ENCODE measurements at places on chromosomes 7 and 10. TPM values are rescaled to one million over a fixed set of nuclear protein-coding genes. Genes with fewer than 3 reads are reported as not detected.

DNA sequence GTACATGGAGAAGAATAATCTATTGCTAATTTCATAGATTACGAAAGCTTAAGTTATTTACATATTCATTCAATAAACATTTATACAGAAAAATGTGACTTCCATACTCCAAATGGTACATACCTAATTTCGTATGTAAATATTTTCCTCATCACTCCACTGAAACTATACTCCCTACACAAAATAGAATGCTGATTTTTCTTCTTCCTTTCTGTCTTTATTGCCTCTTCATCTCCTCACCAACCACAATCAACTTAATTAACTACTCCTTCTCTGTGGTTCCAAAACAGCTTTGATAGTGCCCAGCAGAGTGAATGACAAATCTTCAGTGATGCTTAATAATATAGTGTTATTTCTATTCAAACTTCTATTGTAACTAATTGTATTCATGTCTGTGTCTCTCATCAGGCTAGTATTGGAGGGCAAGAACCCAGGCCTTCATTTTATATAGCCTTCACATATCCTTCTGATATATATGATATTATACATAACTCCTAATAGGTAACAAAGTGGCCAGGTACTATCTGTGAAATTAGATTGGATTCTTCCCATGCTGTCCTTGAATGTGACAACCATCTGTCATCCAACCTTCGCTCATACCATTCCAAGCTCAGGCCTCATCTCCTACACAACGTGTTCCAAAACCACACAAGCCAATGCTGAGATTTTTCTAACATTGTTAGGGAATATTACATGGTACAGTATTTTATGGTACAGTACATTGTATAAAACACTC, 5.3 kb downstream of the ITGB1 start:
- DNase-seq = no peak
- peak overlapping the region; percentile 75 for H3K4me3 ChIP-seq
- H3K27me3 ChIP-seq = no peaks in the 10 kb centered on the region
- H3K4me1 ChIP-seq = peaks cover 77% of the 10 kb centered on the region
- peaks cover 57% of the 10 kb centered on the region for H3K36me3 ChIP-seq

DNA sequence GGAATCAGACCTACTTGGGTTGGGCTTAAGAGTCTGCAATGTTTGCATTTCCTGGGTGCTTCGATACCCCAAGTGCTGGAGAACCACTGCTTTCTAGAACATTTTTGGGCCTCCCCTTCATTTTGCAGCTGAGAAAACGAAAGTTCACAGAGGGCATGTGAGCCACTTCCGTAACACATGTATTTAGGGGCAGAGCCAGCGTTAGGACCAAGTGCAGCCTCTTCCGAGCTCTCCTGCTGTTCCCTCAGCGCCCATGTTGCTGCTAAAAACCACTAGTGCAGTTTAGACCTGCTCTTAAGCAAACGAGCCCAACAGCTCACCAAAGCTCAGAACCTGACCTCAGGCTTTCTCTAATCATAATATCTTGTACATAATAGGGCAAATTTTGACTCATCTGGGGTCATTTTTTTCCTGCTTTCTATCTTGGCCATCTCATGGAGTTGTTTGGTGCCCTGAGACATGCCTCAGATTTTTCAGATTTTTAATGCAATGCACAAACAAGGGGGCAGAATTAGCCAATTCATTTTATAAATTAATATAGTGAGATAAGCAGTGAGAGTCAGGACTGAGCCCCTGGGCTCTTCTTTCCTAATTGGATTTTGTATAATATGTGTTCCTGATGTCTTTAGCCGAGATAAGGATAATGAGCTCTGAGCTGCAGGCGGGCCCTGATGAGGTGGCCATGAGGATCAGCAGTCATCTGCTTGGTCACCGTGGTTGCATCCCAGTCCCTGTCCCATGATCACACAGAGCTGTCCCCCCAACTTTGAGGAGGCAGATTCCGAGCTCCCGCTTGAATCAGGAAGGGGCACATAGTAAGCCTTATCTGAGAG, 12.9 kb downstream of the BAG3 start:
- H3K4me3 ChIP-seq = peak overlapping the region; percentile 67
- DNase-seq = peak; percentile 72

DNA sequence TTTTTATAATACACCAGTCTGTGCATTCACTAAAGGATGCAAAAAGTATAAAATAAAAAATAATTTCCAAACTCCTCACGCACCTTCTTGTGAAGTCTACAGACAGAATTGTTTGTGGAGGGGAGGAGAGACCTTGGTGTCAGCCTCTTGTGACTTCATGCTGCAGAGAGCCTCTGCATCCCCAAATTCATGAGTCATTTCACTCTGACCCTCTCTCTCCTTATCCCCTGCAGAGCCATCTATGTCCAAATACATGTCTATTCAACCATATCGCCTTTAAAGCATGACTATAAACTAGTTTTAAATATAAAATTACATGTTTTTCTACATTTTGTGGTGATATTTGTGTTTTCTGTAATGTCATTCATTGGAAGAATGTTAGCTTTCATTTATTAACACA, 6.0 kb downstream of the CREB5 start:
- H3K27ac ChIP-seq = no peak overlapping the region
- H3K27me3 ChIP-seq = peaks cover 22% of the 10 kb centered on the region
- no peaks in the 10 kb centered on the region for H3K36me3 ChIP-seq
- DNase-seq = no peak

GRCh38 chr7:42922017-42922753, 9.8 kb downstream of the PSMA2 start:
- H3K36me3 ChIP-seq = peaks cover 78% of the 10 kb centered on the region
- DNase-seq = no peak
- no peaks in the 10 kb centered on the region for H3K27me3 ChIP-seq
- H3K4me3 ChIP-seq = no peak overlapping the region
- H3K27ac ChIP-seq = no peak overlapping the region
- H3K4me1 ChIP-seq = peaks cover 26% of the 10 kb centered on the region

DNA sequence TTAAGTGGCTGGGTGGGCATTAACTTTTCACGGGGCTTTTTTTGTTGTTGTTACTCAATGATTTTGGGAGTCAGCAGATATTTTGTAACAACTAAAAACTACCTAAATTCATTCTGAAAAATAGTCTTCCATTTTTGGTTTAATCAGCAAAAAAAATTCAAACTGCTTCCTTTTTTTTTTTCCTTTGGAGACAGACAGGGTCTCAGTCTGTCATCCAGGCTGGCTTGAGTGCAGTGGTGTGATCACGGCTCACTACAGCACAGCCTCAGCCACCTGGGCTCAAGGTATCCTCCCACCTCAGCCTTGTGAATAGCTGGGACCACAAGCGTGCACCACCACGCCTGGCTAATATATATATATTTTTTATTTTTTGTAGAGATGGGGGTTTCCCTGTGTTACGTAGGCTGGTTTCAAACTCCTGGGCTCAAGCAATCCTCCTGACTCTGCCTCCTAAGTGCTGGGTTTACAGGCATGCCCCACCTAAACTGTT, 36.5 kb downstream of the SKIDA1 start:
- no peak for DNase-seq
- H3K27me3 ChIP-seq = peaks cover 31% of the 10 kb centered on the region
- H3K36me3 ChIP-seq = no peaks in the 10 kb centered on the region
- H3K4me1 ChIP-seq = peaks cover 4% of the 10 kb centered on the region

DNA sequence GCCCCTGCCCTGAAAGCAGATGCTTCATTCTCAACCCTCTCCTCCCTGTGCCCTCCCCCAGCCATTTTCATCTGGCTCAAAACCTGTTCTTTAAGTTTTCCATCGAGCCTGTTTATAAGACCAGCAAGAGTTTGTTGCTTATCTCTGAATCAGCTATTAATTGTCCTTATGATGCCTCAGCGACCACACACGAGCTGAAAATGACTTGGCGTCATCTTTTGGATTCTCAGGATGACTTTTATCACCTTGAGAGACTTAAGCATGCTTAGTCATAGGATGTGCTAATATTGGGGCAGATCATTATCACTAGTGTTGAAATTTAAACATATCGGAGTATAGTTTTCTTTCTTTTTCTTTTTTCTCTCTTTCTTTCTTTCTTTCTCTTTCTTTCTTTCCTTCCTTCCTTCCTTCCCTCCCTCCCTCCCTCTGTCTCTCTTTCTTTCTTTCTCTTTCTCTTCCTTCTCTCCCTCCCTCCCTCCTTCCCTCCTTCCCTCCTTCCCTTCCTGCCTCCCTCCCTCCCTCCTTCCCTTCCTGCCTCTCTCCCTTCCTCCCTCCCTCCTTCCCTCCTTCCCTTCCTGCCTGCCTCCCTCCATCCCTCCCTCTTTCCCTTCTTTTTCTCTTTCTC, 184.5 kb downstream of the PHTF2 start:
- peaks cover 21% of the 10 kb centered on the region for H3K4me1 ChIP-seq
- DNase-seq = peak; percentile 57
- H3K36me3 ChIP-seq = peaks cover 9% of the 10 kb centered on the region

GRCh38 chr10:24906372-24906771, 46.0 kb downstream of the PRTFDC1 start:
- no peak overlapping the region for H3K4me3 ChIP-seq

The TUBAL3 gene
- total RNA-seq = not detected
